Small intestine (tissue), 16 donors: ENCODE measurements at places on chromosomes 7 and 10. TPM values are rescaled to one million over a fixed set of nuclear protein-coding genes. Genes with fewer than 3 reads are reported as not detected.

- no peaks in the 10 kb centered on the region for H3K27me3 ChIP-seq
- H3K4me3 ChIP-seq: no peak overlapping the region
- no peaks in the 10 kb centered on the region for H3K4me1 ChIP-seq
- no peak overlapping the region for H3K27ac ChIP-seq
- no peak for DNase-seq
These were observed 76.5 kb upstream of the ITPRID1 start for GRCh38 chr7:31437250-31437865.

DNA sequence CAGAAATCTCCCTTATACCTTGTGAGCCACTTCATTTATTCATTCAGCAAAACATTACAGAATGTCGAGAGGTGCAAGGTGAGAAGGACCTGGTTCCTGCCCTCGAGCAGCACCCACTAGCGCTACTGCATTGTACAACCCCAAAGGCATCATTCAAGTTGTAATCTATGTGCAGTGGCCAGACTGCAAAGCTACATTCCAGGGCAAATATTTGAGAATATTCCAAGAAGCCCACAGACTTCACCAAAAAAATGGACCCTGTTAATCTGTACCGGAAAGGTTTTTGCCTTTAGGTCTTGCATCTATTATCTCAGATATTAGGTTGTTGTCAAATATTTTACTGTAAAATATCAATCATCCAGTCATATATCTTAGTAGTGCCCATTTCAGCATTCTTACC lies 295.4 kb upstream of the FZD1 start:
- no peaks in the 10 kb centered on the region for H3K27me3 ChIP-seq
- H3K4me3 ChIP-seq: no peak overlapping the region
- no peaks in the 10 kb centered on the region for H3K4me1 ChIP-seq
- no peak for DNase-seq

GRCh38 chr7:80974396-80975358 lies 55.8 kb upstream of the SEMA3C start:
- H3K27me3 ChIP-seq: no peaks in the 10 kb centered on the region
- no peak overlapping the region for H3K4me3 ChIP-seq
- no peak overlapping the region for H3K27ac ChIP-seq
- no peak for DNase-seq
- H3K36me3 ChIP-seq: no peaks in the 10 kb centered on the region

- no peak for DNase-seq
- H3K27me3 ChIP-seq: no peaks in the 10 kb centered on the region
- no peaks in the 10 kb centered on the region for H3K36me3 ChIP-seq
- H3K4me3 ChIP-seq: no peak overlapping the region
- H3K27ac ChIP-seq: no peak overlapping the region
These were observed 178.0 kb upstream of the GLI3 start for GRCh38 chr7:42414941-42415505.

- H3K36me3 ChIP-seq: no peaks in the 10 kb centered on the region
- no peak for DNase-seq
- H3K4me3 ChIP-seq: no peak overlapping the region
- H3K4me1 ChIP-seq: no peaks in the 10 kb centered on the region
These were observed 396.0 kb downstream of the PHF14 start for GRCh38 chr7:11369696-11370095.

- no peaks in the 10 kb centered on the region for H3K4me1 ChIP-seq
- H3K27ac ChIP-seq: no peak overlapping the region
- H3K4me3 ChIP-seq: no peak overlapping the region
- DNase-seq: no peak
- no peaks in the 10 kb centered on the region for H3K27me3 ChIP-seq
These were observed 89.3 kb downstream of the FANK1 start for GRCh38 chr10:125985557-125986240.

DNA sequence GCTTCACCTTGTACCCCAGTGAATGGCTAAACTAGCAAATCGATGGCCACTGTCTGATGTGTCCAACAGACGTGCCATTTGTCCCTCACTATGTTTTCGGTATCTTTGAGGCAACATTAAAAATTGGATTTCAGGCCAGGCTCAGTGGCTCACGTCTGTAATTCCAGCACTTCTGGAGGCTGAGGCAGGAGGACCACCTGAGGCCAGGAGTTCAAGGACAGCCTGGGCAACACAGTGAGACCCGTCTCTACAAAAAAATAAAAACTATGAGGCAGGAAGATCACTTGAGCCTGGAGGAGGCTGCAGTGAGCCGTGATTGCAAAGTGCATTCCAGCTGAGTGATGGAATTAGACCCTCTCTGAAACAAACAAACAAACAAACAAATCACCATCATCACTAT lies 8.0 kb downstream of the FAM200A start:
- H3K27ac ChIP-seq: no peak overlapping the region
- no peak for DNase-seq
- no peaks in the 10 kb centered on the region for H3K4me1 ChIP-seq

DNA sequence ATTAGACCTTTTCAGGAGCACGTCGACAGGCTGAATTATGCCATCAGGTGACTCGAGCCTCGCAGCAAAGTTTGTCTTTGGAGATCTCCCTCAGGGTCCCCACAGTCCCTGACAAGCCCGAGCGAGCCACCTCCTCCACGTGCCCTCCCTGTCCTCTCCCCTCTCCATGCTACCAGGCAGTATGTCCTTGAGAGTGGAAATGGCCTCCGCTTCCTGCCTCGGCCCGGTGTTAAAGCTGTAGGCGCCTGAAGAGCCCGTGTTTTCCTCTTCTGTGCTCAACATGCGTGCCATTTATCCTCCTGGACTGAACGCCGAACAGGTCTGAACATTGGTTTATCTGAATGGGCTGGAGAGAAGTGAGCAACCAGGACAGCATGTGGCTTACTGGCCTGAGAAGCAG lies 82.6 kb downstream of the GPR26 start:
- no peak for DNase-seq
- peaks cover 33% of the 10 kb centered on the region for H3K36me3 ChIP-seq
- H3K4me3 ChIP-seq: no peak overlapping the region

DNA sequence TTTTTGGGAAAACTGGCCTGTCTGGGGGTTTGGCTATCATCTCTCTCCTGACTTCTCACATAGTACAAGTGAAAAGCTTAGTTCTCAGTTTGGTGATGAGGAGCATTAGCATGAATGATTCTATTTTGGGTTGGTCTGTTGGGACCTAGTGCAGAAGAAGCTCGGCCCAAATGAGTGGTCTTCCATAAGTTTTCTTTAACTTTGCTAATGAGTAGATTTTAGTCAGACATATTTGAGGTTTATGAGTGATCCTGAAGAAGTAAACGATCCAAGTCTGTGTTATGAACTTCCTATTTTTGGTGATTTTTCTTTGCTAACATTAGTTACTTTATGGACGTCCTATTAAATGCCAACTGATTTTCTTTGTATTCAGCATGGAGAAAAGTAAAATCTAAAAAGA lies 51.7 kb upstream of the CALD1 start:
- no peak overlapping the region for H3K4me3 ChIP-seq
- H3K36me3 ChIP-seq: no peaks in the 10 kb centered on the region
- peaks cover 3% of the 10 kb centered on the region for H3K27me3 ChIP-seq
- H3K27ac ChIP-seq: no peak overlapping the region

GRCh38 chr10:59880971-59881510 lies 25.3 kb downstream of the CCDC6 start:
- no peak overlapping the region for H3K4me3 ChIP-seq
- no peaks in the 10 kb centered on the region for H3K4me1 ChIP-seq
- no peaks in the 10 kb centered on the region for H3K36me3 ChIP-seq

- H3K4me3 ChIP-seq: no peak overlapping the region
- no peak for DNase-seq
- no peak overlapping the region for H3K27ac ChIP-seq
- no peaks in the 10 kb centered on the region for H3K4me1 ChIP-seq
- H3K36me3 ChIP-seq: no peaks in the 10 kb centered on the region
- no peaks in the 10 kb centered on the region for H3K27me3 ChIP-seq
These were observed 74.7 kb upstream of the FZD8 start for GRCh38 chr10:35716776-35717175.

DNA sequence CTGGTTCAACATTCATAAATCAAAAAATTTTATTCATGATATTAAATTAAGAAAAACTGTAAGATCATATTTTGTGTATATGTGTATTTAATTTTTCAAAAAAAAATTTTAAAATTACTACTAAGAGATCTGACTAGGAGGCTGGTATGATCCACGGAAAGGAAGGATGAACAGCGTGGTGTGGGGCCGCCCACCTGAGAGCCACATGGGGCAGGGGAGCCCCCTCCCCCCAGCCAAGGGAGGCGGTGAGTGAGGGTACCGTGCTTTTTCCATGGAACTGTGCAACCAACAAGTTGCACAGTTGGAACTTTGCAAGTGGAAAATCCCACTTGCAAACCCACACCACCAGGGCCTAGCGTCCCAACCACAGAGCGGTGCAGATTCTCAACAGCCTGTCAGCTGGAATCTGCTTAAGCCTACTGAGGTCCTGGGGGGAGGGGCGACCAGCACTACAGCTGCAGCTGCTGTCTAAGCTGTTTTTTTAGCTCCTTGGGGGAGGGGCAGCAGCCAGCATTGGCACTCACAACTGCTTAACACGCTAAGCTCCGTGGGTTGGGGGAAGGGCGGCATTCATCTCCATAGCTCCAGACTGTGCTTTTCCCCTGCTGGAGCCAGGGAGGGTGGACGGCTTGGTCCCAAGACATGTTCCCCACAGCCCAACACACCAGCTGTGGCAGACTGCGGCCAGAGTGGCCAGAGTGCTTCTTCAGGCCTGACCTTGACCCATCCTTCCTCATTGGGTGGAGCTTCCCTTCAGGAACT lies 94.2 kb upstream of the IGFBP3 start:
- H3K4me1 ChIP-seq: no peaks in the 10 kb centered on the region
- H3K4me3 ChIP-seq: no peak overlapping the region
- H3K27me3 ChIP-seq: no peaks in the 10 kb centered on the region

DNA sequence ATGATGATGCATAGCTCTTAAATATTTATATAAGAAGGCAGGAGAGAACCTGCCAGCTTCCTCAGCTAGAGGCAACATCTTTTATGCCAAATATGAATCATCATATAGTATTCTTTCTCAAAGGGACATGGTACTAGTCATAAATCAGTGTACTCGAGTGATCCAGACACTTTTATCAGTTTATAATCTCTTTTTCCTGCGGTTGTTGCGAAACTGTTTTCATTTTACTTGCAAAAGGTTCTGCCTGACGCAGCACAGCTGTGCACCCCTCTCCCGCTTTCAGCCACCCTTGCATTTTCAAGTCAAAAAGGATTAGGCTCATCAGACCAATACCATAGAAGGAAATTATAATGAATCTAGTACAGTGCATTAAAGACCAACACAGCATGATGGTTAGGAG lies 332.3 kb upstream of the PRKCQ start:
- H3K27ac ChIP-seq: no peak overlapping the region
- no peaks in the 10 kb centered on the region for H3K4me1 ChIP-seq
- no peaks in the 10 kb centered on the region for H3K27me3 ChIP-seq
- H3K4me3 ChIP-seq: no peak overlapping the region
- H3K36me3 ChIP-seq: no peaks in the 10 kb centered on the region

- no peaks in the 10 kb centered on the region for H3K36me3 ChIP-seq
- no peak overlapping the region for H3K4me3 ChIP-seq
- no peak for DNase-seq
- no peaks in the 10 kb centered on the region for H3K4me1 ChIP-seq
- no peak overlapping the region for H3K27ac ChIP-seq
These were observed 236.2 kb downstream of the TCERG1L start for GRCh38 chr10:131075218-131075770.

DNA sequence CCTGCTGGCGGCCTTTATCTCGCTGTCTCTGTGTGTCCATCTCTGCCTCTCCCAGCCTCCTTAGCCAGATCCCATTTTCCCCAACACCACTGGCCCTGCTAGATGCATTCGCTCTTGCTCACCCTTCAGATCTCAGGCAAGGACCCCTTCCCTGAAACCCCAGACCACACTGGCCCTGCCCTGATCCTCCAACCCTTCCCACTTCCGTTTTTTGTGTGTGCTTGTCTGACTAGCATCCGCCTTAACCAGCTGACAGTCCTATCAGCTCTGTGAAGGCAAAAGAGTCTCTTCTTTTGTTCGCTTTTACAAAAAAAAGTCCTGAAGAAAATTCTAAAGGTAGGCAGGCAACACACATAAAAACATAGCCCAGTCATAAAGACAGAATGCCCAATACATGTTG lies 28.7 kb downstream of the CHST15 start:
- no peaks in the 10 kb centered on the region for H3K36me3 ChIP-seq
- no peaks in the 10 kb centered on the region for H3K27me3 ChIP-seq
- peak overlapping the region; percentile 74 for H3K27ac ChIP-seq
- no peaks in the 10 kb centered on the region for H3K4me1 ChIP-seq

GRCh38 chr10:15241306-15241705 lies 72.8 kb upstream of the NMT2 start:
- no peaks in the 10 kb centered on the region for H3K4me1 ChIP-seq
- H3K27me3 ChIP-seq: no peaks in the 10 kb centered on the region
- peaks cover 13% of the 10 kb centered on the region for H3K36me3 ChIP-seq
- no peak overlapping the region for H3K27ac ChIP-seq
- DNase-seq: no peak

GRCh38 chr7:24063721-24064120 lies 220.3 kb upstream of the NPY start:
- H3K36me3 ChIP-seq: no peaks in the 10 kb centered on the region
- H3K27ac ChIP-seq: no peak overlapping the region
- H3K4me3 ChIP-seq: no peak overlapping the region
- H3K27me3 ChIP-seq: no peaks in the 10 kb centered on the region
- no peak for DNase-seq
- H3K4me1 ChIP-seq: no peaks in the 10 kb centered on the region

DNA sequence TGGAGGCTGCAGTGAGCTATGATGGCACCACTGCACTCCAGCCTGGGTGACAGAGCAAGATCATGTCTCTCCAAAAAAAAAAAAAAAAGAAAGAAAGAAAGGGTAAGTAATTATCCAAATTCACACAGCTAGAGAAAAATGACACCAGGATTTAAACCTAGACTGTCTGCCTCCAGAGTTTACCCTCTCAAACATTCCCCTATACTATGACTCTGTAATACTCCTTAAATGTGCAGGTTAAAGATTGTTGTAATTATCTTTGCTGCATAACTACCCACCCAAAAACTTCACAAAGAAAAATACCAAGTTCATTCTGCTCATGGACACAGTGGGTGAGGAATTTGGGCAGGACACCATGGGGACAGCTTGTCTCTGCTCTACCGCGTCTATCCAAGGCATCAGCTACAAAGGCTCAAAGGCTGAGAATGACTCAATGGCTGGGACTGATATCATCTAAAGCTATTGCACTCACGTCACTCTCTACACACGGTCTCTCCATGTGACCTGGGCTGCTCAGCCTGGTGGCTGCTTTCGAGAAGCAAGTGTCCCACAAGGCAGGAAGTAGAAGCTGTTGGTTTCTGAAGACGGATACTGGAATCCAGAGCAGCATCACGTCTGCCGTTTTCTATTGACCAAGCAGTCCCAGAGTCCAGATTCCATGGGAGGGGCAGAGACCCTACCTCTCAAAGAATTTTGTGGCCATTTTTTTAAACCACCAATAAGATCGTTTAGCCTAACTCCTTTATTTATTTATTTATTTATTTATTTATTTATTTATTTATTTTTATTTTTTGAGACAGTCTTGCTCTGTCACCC lies 185.7 kb upstream of the AUTS2 start:
- peak; percentile 93 for DNase-seq
- peaks cover 5% of the 10 kb centered on the region for H3K4me1 ChIP-seq
- H3K4me3 ChIP-seq: no peak overlapping the region
- H3K27ac ChIP-seq: no peak overlapping the region
- no peaks in the 10 kb centered on the region for H3K27me3 ChIP-seq

The SEM1 gene
- 101 TPM for polyA plus RNA-seq

The CEP55 gene
- 1.1 TPM for polyA plus RNA-seq

The AOAH gene
- polyA plus RNA-seq: 20.4 TPM

The CARD11 gene
- polyA plus RNA-seq: 4.1 TPM

The ST8SIA6 gene
- polyA plus RNA-seq: not detected

The EVX1 gene
- not detected for polyA plus RNA-seq

The LIPF gene
- 7.6 TPM for polyA plus RNA-seq

The CLCN1 gene
- not detected for polyA plus RNA-seq

The TEX47 gene
- not detected for polyA plus RNA-seq

The FEZF1 gene
- polyA plus RNA-seq: not detected
